ENCODE measurements at places on chromosomes 3 and 15.

DNA sequence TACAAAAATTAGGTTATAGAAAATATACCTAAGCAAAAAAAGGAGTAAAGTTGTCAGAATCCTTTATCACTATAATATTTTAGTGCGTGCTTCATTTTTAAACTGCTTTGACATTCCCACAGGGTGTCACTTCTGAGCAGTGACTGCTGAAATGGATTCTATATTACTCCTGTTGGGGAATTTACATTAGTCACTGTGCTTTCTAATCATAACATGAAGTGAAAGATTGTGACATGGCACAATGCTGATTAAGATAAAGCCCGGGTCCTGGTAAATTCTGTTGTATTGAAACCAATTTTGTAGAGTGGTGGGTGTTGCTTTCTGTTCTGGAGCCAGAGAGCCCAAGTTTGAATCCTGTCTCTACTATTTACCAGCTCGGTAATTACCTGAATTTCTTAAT, 36.4 kb upstream of the EHHADH start:
- no peak for DNase-seq

GRCh38 chr3:35969406-35969805, 330.1 kb downstream of the ARPP21 start:
- DNase-seq: no peak

- no peak for DNase-seq
These were observed 76.9 kb downstream of the RPN1 start for GRCh38 chr3:128573707-128574162.

- DNase-seq: no peak
These were observed 267.1 kb downstream of the LRTM1 start for GRCh38 chr3:54660714-54661132.

GRCh38 chr3:75985432-75985831, 200.1 kb upstream of the ZNF717 start:
- no peak for DNase-seq

Data from H7 (cell line).